ENCODE measurements at places on chromosomes 12 and 14.

DNA sequence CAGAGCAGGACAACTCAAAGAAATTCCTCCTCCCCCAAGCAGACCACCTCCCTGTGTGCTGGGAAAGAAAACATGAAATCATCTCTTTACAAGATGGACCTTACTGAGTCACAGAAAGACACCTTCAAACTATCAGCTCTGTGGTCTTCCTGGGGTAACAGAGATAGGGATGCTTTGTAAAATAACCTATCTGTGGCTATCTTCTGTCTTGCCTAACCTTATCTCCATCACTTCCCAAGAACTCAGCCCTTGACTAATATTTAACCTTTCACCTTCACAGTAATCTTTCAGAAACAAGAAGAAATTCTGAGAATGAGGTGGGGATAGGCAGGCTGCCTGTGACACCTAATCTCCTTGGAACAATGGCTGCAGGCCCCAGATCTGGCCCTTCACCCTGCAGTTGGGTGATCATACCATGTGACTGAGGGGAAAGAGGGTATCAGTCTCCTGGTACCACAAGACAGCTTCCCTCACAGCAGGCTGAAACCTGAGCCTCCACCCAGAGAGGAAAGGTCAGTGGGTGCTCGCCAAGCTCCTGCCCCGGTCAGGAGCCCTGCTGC lies 27.4 kb upstream of the CEBPE start:
- no peak for DNase-seq

- no peak for DNase-seq
These were observed 2.3 kb downstream of the CLECL1 start for GRCh38 chr12:9730591-9730990.

DNA sequence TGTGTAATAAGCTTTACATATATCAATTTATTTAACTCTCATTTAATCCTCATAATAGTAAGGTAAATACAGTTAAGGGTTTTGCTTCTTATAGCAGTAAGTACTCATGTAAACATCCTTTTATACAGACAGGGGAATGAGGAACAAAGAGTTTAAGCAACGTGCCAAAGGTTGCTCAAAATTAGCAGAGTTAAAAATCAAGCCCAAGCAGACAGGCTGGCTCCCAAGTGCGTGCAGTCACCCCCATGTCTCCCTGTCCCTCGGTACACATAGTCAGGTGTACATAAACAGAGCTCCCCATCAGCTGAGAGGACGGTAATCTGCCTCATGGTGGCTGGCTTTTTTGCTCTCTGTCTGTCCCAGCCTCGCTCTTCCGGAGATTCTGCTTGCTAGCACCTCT lies 126.4 kb downstream of the DERA start:
- DNase-seq = no peak

DNA sequence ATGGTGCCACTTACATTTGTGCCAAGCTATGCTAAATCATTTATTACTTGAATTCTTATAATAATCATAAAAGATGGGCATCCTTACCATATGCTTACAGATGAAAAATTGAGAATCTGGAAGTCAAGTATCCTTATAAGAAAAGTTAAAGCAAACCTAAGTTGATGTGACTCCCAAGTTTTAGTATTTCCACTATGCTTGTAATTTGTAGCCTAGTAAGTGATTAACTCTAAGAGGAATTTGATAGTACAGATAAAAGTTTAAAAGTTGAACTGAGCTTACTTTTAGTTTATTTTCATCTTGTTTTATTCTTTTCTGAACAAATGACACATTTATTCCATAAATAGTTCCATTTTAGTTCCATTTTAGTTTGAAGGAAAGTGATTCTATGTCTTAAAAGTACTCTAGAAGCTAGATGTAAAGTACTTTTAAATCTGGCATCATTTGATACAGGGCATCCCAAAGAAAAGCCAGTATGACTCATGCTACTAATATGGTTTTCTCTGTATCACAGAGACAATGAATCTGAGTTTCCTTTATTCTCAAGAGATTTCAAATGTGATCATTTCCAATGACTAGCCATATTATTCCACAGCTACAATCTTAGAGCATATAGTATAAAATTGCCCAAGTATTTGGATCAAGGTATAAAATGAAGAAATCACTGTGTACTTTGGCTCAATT lies 596.0 kb downstream of the SLC16A7 start:
- no peak for DNase-seq

GRCh38 chr12:20420557-20420956 lies 52.2 kb downstream of the PDE3A start:
- DNase-seq = no peak

GRCh38 chr14:103679351-103679750 lies 35.9 kb downstream of the XRCC3 start:
- no peak for DNase-seq

GRCh38 chr12:69969011-69969410 lies 144.0 kb downstream of the MYRFL start:
- no peak for DNase-seq

DNA sequence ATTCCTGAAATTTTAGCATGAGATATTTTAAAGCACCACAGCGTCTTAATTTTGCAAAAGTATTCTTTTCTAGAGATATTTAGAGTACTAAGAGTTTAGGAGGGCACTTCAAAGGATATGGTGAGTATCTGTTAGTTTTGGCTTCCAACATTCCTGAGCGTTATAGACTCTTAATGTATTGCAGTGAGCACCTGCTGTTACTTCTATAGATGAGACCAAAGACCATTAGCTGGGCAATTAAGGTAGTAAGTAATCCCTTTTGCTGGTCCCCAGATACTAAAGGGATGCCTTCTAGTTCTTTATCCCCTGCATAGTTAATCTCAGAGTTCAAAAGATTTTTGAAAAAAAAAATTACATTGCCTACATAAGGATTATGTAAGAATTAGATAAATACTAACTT lies 975.6 kb downstream of the GALC start:
- DNase-seq = no peak

DNA sequence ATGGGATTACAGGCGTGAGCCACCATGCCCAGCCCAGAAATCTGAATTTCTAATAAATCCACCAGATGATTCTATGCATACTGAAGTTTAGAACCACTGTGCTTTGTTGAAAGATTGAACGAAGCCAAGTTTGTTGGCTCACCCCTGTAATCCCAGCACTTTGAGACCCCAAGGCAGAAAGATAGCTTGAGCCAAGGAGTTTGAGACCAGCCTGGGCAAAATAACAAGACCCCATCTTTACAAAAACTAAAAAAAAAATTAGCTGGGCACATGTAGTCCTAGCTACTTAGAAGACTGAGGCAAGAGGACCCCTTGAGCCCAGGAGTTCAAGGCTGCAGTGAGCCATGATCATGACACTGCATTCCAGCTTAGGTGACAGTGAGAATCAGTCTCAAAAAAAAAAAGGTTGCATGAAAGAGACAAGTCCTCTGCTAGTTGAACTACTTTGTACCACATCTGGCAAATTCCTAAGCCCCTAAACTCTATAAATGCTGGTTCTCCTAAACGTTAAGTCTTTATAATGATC lies 1.7 kb upstream of the ABHD4 start:
- no peak for DNase-seq

DNA sequence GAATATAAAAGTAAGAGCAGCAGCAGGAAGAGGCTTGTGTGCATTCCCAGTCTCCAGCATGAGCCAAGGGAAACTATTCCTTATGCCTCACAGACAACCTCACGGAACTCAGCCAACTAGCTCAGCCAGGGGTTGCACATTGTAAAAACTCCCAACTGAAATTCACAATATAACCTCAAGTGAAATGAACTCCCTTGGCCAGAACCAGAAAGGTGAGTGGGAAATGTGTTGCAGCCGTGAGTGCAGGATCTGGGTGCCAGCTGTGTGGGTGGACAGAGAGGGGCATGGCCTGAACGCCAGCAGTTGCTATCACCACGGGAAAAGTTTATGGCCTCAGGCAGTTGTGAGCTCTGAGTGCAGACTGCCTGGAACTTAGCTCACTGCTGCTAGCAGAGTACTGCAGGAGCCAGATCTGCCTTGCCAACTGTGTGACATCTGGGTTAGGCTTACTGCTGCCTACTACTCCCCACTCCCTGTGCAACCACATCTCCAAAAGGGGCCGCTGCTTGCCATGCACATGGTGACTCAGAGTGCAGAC lies 2.3 kb upstream of the CLEC1A start:
- DNase-seq = no peak

DNA sequence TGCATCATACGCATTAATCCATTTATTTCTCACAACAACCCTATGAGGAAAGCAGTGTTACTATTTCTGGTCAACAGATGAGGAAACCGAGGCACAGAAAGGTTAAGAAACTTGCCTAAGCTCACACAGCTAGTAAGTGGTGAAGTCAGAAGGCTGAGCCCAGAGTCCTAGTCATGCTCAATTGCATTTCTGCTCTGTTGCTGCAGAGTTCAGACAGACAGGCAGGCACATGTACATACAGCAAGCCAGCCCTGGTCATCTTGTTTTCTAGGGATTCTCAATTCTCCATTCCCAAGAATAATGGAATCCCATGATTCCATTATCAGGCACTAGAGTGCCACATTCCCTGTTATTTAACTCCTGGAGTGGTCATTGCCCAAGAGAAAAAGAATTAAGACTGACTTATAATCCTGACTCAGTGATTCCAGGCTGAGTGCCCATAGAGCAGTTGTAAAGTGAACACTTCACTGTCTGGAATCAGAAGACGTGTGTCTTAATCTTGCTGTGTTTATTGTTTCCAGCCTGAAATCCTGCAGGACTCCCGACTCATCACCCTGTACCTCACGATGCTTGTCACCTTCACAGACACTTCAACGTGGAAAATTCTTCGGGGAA lies 10.7 kb downstream of the UBE3B start:
- DNase-seq = no peak

- peak; percentile 37 for DNase-seq
These were observed 1.7 kb downstream of the RDH16 start for GRCh38 chr12:56955631-56956256.

Measured in HuH-7.5 (cell line).